ENCODE measurements at places on chromosomes 12 and 14.

DNA sequence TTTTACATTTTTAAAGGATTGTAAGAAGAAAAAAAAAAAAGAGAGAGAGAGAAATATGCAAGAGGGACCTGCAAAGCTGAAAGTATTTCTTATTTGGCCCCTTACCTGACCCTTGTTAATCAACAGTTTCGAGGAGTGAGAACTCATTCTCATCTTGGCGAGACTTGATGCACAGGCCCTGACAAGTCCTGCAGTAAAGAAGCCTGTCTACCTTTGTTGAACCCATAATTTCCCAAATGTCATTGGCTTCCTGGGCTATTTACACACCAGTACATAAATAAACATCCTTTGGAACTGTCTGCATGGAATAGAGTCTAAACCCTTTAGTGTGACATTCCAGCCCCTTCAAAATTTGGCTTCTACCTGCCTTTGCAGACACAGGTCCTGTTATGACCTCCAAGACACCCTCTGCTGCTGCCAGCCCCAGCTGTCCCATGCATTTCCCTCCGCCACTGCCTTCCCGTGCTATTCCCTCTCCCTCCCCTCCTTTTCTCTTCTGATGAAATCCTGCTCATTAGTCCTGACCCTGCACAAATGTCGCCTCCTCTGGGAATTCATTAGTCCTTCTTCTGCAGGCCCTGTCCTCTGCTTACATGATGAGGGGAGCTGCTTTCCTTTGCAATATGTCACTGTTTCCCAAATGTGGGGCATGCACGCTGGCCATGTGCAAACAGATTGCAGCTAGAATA, 35.1 kb downstream of the MYL2 start:
- DNase-seq = no peak

GRCh38 chr12:124726596-124727263, 136.9 kb downstream of the SCARB1 start:
- DNase-seq = no peak

- no peak for DNase-seq
These were observed 94.3 kb downstream of the OTX2 start for GRCh38 chr14:56715938-56716337.

DNA sequence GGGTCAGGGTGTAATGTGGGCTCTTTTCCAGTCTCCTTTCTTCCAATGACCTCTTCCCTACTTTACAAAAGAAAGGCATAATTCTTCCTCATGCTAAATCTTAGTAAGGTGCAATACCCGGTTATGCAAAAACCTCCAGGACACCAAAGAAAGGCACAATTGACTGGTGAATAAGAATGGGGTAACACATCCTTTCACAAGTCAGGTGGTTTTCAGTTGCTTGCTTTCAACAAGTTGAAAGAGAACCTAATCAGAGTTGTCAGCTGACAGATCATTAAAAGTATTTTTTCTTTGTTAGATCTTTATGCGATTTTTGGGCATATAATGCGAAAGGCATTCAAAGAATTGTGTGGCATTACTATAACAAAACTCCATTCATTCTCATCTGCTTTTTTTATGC, 1.3 kb upstream of the AEBP2 start:
- no peak for DNase-seq

DNA sequence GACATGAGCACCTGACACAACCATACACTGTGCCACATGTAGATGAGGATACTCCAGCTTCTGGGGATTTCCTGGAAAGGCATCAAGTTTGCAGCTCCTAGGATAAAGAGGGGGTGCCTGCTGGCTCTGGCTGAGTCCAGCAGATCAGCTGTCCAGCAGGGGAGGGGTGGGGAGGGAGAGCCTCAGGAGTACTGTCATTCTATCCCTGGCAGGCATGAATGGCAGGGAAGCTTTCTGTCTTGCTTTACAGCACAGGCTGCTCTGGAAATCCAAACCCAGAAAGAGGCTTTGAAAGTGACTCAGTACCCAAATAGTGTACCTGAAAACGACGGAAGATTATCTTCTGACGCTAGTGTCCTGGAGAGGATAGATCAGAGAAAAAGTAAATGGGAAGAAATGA, 32.2 kb downstream of the SLC8A3 start:
- no peak for DNase-seq

- DNase-seq = no peak
These were observed 126.0 kb downstream of the CHST11 start for GRCh38 chr12:104582739-104583138.

- no peak for DNase-seq
These were observed 227.6 kb upstream of the NOS1 start for GRCh38 chr12:117589021-117589420.

DNA sequence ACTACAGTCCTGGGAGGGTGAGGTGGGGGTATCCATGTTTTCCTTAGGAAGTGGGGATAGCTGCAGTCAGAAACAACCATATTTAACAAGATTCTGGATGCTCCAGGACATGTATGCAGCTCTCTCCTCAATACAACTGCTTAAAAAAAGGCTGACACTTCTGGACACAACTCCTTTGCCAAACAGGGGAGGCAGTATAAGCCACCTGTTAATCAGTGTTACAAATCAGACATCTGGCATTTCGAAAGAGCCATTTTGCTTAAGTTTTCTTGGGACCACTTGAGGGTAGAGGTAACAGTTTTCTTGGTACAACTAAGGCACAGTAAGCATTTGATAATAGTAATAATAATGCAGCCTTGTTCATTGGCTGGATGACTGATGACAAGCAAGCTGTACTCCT, 47.1 kb downstream of the RPGRIP1 start:
- DNase-seq = no peak

- DNase-seq = no peak
These were observed 827.8 kb downstream of the DIO2 start for GRCh38 chr14:79383475-79383874.

Measured in stimulated activated CD4-positive, alpha-beta T cell treated with anti-CD3 and anti-CD28 coated beads, Interleukin-1b, Interleukin-23, amount 100 ng/mL, for 4 hours (primary cell).